ENCODE measurements at places on chromosomes 3 and 15.

- DNase-seq = peak; percentile 49
These were observed 224.1 kb upstream of the TPRG1 start for GRCh38 chr3:188947401-188948280.

DNA sequence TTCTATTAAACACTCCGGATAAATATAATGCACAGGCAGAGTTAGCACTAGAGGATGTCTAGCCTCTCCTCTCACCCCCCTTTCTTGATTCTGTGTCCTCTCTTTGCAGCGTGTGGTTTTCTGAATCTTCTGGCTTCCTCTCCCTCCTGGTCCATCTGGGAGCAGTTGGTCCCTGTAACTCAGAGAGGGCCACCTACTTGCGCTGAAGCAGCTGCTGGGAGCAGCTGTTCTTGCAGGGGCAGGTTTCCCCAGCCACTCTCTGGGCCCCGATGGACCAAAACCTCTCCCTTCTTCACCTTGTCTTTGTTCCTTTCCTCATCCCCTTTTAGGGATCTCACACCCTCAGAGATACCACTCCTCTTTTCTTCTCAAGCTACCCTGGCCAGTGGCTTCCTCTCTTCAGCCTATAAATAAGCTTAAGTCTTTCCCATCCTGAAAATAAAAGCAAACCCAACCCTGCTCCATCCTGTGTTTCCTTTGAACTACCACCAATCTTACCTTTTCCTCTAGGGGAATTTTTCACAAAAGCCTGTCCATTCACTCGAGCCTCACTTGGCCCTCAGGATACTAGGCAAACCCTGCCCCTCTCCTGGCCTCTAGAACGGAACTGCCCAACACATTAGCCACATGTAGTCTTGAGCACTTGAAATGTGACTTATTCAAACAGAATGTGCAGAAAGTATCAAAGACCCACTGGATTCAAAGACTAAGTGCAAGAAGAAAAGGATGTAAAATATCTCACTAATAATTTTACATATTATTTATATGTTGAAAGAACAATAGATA is 59.7 kb downstream of the STARD5 start:
- no peak for DNase-seq

GRCh38 chr15:40500568-40501330 is 30.0 kb downstream of the CHST14 start:
- DNase-seq = no peak

- peak; percentile 84 for DNase-seq
These were observed 233.3 kb downstream of the OPA1 start for GRCh38 chr3:193826159-193826795.

GRCh38 chr15:63051156-63052066 is 8.9 kb downstream of the TPM1 start:
- no peak for DNase-seq

- DNase-seq = no peak
These were observed 1.9 kb downstream of the CHST2 start for GRCh38 chr3:143121241-143122088.

DNA sequence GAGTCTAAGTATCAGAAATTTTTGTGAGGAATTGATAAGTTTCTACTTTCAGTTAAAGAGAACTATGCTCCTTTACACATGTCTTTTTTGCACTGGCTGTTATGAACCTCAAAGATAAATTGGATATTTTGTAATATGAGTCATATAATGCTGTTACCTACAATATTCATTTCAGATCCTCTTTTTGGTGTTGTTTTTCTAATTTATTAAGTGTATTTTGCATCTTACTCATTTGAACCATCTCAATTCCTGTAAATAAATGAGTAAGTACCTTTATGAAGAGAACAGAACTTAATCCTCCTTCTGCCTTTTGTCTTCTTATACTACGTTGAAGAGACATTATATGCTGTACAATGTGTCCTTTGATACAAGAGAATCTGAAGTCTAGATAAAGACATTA is 74.4 kb downstream of the ZIC1 start:
- no peak for DNase-seq

DNA sequence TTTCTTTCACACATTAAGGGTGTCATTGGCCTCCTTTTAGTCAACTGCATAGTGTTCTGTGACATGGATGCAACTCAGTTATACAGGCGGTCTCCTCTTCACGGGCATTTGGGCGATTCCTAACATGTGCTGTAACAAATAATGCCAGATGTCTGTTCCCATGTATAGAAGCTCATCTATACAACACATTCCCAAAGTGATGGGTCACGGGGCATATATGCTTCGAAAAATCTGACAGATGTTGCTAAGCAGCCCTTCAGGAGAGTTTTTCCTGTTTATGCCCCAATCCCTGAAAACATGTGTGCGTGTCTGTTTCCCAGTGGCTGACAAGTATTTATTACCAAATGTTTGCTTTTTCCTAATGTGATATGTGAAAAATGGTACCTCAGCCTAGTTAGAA is 25.8 kb downstream of the LRRK1 start:
- DNase-seq = no peak

- no peak for DNase-seq
These were observed 42.2 kb downstream of the ZBTB11 start for GRCh38 chr3:101634591-101635196.

DNA sequence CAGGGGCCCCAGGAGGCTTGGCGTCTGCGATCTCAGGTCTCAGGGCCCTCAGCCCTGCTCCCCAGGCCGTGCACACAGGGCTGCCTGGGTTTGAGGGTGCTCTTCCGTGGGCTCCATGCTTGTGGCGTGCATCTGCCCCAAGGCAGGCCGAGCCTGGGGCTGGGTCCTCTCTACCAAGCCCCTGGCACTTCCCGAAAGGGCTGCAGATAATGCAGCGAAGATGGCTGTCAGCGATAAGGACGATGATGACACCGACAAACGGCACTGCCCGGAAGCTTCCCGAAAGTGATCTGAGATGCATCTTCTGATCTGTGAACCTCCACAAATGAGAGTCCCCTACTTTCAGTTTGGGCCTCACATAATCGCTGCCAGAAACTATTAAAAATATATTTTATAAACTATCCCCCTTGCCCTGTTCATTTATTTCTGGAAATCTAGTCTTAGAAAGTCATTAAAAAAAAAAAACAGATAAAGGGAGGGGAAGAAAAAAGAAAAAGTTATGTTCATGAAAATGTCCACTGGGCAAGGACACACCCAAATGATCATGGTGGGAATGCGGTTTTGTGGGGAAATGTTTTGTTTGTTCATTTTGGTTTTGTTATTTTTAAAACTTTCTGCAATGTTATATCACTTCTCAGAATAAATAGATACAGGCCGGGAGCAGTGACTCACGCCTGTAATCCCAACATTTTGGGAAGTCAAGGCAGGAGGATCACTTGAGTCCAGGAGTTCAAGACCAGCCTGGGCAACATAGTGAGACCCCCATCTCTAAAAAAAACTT is 51.5 kb downstream of the RPN1 start:
- no peak for DNase-seq

DNA sequence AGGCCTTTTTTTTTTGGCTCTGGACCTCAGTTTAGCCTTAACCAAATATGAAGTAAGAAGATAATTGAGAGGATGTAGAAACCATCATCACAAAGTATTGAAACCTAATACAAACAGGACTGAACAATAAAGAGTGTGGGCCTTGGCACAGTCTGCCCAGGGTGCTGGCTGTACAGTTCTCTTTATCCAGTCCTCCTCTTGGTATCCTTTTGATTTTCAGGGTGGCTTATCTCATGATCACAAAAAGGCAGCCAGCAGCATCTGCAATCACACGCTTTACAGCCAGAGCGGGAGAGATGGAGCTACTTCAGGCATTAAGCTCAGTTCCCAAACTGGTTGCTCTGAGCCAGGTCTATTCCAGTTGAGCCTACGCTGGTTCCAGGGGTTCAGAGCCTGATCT is 239.7 kb downstream of the RPLP1 start:
- DNase-seq = no peak

DNA sequence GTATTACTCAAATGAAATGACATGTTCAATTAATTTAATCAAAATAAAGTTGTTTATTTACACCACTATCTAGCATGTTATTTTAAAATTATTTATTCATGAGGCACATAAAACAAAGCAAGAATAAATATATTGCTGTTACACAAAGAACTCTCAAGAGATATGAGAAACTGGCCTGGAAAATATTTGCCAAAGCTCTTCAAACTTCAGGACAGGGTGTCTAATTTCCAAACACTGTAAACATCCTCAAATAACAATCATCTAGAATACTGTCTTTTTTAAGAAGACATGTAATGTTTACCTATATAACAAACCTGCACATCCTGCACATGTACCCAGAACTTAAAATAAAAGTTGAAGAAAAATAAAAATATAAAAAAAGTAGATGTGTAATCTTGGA is 876.6 kb downstream of the TUSC7 start:
- DNase-seq = no peak

GRCh38 chr15:70387081-70387480 is 289.4 kb upstream of the TLE3 start:
- no peak for DNase-seq

- DNase-seq = no peak
These were observed 49.1 kb downstream of the UBR1 start for GRCh38 chr15:43056696-43057095.

DNA sequence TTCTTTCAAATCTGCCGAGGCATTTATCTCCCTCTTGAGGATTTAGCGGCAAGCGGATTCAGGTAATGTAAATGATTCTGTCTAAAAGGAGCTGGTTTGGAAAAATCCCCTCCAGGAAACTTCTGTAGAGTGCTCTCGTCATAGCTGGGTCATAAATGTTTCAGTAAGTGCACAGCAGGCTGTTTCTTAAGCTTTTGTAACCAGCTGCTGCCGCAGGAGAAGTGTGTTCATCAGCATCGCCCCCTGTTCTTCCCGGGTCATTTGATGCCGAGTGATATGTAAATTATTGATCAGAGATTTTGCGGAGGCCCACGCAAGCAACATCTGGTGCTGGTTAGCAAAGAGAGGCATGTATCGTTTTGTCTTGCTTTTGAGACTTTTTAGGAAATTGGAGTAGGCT is 53.1 kb downstream of the DNASE1L3 start:
- no peak for DNase-seq

GRCh38 chr3:151387432-151387831 is 2.9 kb upstream of the P2RY12 start:
- DNase-seq = no peak

- DNase-seq = peak; percentile 40
These were observed 619.5 kb upstream of the TBL1XR1 start for GRCh38 chr3:177816667-177817208.

DNA sequence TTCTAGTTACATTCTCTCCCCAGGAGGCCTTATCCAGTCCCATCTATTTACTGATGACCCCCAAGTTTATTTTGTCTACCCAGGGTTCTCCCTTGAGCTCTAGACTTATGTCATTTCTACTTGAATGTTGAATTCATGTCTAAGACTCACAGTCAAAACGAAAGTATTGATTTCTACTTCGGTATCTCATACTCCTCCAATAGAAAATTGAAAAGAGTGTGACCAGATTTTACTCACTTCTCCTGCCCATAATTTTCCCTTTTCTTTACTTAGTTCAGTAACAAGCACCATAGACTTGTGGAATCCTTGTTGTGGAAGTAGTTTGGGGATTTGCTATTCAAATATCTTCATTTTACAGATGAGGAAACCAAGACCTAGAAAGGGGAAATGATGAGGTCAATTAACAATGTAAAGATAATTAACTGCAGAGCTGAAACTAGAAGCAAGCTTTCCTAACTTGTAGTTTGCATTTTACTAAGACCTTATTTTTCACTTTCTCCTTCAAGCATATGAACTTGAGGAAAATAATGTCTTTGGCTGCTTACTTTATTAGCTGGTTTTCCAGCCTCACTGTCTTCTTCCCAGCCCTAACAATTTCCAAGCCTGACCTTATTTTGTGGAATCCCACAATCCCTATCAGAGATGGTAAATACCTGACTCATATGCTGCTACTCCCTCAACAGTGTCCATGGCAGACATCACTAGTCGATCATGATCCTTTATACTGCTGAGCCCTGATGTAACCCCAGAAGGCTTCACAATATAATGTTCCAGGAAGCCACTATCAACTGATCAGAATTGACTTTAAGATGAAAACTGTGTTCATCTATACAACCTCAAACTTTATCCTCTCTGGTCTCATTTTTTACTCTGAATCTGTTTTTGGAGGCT is 123.9 kb upstream of the AGBL1 start:
- DNase-seq = no peak

GRCh38 chr3:67030785-67031740 is 33.0 kb downstream of the KBTBD8 start:
- DNase-seq = no peak

DNA sequence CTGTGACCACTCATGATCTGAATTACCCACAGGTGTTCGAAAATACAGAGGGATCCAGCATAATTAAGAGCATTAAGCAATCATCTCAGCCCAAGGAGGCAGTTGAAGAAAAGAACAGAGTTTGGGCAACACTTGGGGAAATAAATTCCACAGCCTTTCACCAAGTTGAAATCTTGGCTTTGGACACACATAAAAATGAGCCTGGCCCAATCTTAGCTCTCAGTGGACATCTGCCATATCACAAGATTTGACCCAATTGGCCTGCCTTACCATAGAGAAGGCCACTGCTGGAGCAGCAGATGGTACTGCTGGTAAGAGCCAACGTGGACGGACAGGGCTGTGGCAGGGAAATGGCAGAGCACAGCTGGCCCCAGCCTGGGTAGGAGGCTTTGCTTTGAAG is 13.0 kb downstream of the FOXP1 start:
- DNase-seq = no peak

DNA sequence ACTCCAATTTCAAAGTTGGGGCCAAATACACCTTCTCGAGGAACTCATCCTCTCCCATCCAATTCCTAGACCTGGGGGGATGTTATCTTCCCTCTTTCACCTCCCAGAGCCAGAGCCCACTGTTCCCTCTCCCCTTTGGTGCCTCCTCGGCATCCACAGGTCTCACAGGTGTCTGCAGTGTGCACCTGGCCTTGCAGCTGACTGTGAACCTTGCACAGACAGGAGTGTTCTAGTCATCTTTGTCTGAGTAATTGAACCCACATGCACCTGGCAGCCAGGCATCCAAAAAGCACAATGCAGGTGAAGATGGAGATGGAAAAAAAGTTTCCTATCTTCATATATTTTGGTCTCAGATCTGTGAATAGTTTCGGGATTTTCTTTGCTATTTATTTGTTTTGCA is 30.8 kb downstream of the PCOLCE2 start:
- DNase-seq = no peak

- DNase-seq = no peak
These were observed 145.4 kb upstream of the LRRFIP2 start for GRCh38 chr3:37319784-37320183.

DNA sequence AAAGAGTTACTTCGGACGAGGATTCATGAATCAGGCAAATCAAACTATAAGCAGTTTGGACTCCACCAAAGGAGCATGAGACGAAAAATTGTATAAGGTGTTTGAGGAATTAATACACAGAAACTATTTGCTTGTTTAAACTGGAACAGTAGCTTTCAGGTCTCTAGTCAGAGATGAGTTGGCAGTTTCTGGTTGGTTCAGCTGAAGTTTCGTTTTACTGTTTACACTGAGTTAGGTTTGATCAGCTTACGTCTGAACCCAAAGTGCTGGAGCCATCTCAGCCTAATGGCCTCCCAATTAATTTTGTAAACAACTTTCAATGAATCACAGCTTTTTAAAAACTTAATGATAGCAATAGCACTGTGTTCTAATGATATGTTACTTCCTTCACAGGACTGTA is 703.7 kb downstream of the NLGN1 start:
- no peak for DNase-seq
